ENCODE measurements at places on chromosomes 12 and 14. TPM values are rescaled to one million over a fixed set of nuclear protein-coding genes. Genes with fewer than 3 reads are reported as not detected.

MUCL1 gene
- total RNA-seq = not detected

MLEC gene
- 500 TPM for total RNA-seq

IRAK3 gene
- total RNA-seq = 3.6 TPM

GNPNAT1 gene
- total RNA-seq = 62.9 TPM

KLHL33 gene
- total RNA-seq = 0.05 TPM

RNASE3 gene
- total RNA-seq = not detected

P2RX2 gene
- total RNA-seq = 0.24 TPM

NUP37 gene
- 49.9 TPM for total RNA-seq

BCL7A gene
- 10.0 TPM for total RNA-seq

ADGRD1 gene
- total RNA-seq = 3.5 TPM

PTCSC3 gene
- total RNA-seq = not detected

SLC5A8 gene
- total RNA-seq = 0.30 TPM
